Mesothelial cell of epicardium (in vitro differentiated cells): ENCODE measurements at places on chromosomes 1 and 21.

GRCh38 chr1:157519451-157519850 lies 32.9 kb downstream of the FCRL5 start:
- no peak for DNase-seq

GRCh38 chr21:41537356-41537755 lies 29.4 kb upstream of the TMPRSS2 start:
- no peak for DNase-seq

DNA sequence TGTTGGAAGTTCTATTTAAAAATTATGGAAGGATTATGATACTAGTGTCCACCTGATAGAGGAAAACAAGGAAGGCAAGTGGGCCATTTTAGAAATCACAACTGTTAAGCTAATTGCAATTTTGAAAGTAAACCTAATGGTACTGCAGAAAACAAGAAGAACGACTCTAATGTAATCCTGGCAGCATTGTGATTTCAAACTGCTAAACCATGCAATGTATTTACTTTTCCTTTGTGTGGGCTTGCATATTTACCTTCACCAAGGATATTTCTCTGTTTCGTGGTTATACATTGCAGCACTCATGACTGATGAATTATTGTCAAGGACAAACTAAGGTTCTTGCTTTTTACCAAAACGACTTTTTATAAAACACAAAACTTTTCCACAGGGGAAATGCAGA lies 88.1 kb downstream of the TM2D1 start:
- no peak for DNase-seq

DNA sequence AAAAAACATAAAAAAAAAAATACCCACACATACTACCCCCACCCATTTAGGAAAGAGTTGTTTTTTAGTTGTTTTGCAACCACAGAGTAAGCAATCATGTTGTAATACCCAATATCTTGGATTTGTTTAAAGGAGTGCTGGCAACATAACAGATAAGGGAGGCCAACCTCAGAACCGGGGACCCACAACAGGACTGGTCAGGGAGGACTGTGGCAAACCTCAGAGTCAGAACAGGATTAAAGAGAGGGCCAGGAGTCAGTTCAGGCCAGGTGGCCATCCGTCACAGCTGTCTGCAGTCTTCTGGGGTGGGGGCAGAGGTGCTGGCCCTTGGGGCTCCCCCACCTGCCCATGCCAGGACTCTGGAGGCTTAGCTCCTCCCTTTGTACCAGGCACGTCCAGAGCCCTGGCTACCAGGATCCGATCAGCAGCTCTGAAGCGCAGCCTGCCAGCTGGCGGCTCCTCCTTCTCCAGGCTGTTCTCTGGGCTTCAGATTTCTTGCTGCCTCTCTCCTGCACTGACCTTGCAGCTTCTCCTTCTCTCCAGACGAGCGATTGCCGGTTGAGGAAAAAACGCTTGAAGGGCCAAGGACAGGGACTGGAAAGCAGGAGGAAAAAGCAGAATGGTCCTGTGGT lies 7.9 kb downstream of the H6PD start:
- no peak for DNase-seq

- DNase-seq: no peak
Measured at GRCh38 chr1:232507571-232507970, 122.4 kb downstream of the SIPA1L2 start.
